ENCODE measurements at places on chromosomes 1 and 21. TPM values are rescaled to one million over a fixed set of nuclear protein-coding genes. Genes with fewer than 3 reads are reported as not detected.
A peak's percentile ranks its signal among the peaks of the same experiment; 100 is the strongest.

- no peaks in the 10 kb centered on the region for H3K27me3 ChIP-seq
- no peak overlapping the region for H3K27ac ChIP-seq
Measured at GRCh38 chr1:109788695-109789521, 25.2 kb upstream of the EPS8L3 start.

GRCh38 chr1:197467881-197468280, 199.8 kb downstream of the CRB1 start:
- H3K27me3 ChIP-seq, result no peaks in the 10 kb centered on the region
- DNase-seq, result no peak
- H3K4me3 ChIP-seq, result no peak overlapping the region
- no peak overlapping the region for H3K27ac ChIP-seq
- H3K4me1 ChIP-seq, result no peaks in the 10 kb centered on the region

DNA sequence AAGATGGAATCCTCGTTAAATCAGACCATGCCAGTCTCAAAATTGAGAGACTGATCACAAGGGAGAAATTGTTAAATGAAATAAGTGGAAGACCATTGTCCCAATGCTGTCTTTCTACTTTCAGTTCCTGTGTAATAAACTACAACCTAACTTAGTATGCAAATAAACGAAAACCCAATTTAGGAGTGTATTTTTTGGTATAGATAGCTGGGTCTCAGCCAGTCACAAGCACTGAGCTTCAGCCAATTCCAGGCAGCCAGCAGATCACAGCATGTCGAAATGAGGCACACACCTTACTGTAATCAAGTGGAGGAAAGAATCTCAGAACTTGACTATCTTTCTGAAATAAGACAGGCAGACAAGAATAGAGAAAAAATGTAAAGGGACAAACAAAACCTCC, 33.0 kb upstream of the VN1R5 start:
- no peaks in the 10 kb centered on the region for H3K27me3 ChIP-seq
- no peaks in the 10 kb centered on the region for H3K4me1 ChIP-seq
- peaks cover 4% of the 10 kb centered on the region for H3K36me3 ChIP-seq
- H3K27ac ChIP-seq, result no peak overlapping the region
- no peak overlapping the region for H3K4me3 ChIP-seq

DNA sequence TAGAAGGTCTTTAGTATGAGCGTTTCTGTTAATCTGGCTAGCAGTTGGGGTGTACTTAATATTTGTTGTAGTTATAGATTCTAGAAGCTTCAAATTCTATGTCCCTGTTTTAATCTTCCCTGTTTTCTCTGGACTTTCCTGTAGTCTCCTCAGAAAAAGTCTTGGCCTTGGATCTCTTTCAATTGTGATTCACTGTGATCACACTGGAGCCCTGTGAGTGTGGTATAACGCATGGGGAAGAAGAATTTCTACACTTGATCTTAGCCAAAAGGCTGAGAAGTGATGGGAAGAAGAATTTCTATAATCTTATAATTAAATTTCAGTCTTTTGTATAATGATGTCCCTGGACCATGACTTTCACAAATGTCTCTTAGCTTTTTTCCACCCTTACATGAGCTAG, 36.7 kb upstream of the COP1 start:
- peaks cover 21% of the 10 kb centered on the region for H3K27me3 ChIP-seq
- no peak overlapping the region for H3K4me3 ChIP-seq
- H3K27ac ChIP-seq, result no peak overlapping the region
- H3K4me1 ChIP-seq, result peaks cover 15% of the 10 kb centered on the region
- DNase-seq, result no peak

DNA sequence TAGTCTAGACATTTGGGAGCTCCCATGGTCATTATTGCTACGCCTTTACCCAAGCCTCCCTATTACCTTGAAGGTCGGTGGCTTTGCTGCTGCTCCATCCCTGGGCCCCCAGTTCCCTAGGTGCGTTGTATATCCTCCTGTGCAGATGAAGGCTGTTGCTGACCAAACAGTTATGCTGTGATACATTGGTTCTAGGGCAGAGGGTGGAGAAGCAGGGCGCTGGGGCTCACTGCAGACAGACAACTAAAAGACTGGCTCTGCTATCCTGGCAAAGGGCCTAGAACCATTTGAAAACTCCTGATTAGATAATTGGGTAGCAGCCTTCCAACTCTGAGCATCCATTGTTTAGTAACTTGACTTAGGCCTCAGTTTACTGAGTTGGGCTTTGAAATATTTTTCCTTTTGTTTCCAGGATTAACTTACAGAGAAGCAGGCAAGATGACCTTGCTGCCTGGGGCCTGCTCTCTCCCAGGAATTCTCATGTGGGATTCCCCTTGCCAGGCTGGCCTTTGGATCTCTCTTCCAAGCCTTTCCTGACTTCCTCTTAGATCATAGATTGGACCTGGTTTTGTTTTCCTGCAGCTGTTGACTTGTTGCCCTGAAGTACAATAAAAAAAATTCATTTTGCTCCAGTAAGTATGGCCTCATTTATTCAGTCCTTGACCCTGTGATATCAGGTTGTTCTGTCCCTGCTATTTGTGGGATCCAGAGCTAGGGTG, 15.5 kb downstream of the CHI3L2 start:
- no peak for DNase-seq
- no peaks in the 10 kb centered on the region for H3K4me1 ChIP-seq
- H3K27ac ChIP-seq, result no peak overlapping the region
- H3K27me3 ChIP-seq, result no peaks in the 10 kb centered on the region
- H3K4me3 ChIP-seq, result no peak overlapping the region

DNA sequence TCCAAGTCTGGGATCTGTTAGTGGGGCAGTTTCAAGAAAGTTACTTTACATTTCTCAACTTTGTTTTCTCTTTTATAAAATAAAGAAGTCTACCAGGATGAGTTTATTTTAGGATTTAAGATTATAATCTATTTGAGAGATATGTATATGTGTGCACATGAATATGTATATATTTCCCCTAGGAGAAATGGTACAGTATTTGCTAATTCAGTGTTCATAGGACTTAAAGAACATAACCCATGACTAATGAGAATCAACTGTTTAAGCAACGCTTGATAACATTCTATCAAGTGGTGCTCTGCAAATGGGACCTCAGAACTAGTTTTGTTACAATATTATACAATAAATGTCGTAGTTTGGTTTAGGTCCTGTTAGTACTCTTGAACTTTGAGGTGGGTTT, 7.0 kb downstream of the BCAS2 start:
- no peak for DNase-seq
- no peak overlapping the region for H3K27ac ChIP-seq
- H3K4me1 ChIP-seq, result peaks cover 17% of the 10 kb centered on the region
- H3K36me3 ChIP-seq, result peaks cover 9% of the 10 kb centered on the region
- no peaks in the 10 kb centered on the region for H3K27me3 ChIP-seq
- H3K4me3 ChIP-seq, result no peak overlapping the region

DNA sequence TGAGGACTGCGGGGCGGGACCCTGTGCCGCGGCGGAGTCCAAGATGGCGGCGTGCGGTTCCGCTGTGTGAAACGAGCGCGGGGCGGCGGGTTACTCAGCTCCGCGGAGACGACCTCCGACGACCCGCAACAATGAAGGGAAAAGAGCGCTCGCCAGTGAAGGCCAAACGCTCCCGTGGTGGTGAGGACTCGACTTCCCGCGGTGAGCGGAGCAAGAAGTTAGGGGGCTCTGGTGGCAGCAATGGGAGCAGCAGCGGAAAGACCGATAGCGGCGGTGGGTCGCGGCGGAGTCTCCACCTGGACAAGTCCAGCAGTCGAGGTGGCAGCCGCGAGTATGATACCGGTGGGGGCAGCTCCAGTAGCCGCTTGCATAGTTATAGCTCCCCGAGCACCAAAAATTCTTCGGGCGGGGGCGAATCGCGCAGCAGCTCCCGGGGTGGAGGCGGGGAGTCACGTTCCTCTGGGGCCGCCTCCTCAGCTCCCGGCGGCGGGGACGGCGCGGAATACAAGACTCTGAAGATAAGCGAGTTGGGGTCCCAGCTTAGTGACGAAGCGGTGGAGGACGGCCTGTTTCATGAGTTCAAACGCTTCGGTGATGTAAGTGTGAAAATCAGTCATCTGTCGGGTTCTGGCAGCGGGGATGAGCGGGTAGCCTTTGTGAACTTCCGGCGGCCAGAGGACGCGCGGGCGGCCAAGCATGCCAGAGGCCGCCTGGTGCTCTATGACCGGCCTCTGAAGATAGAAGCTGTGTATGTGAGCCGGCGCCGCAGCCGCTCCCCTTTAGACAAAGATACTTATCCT, 430 bp downstream of the RBM15 start:
- peak; percentile 75 for DNase-seq
- no peak overlapping the region for H3K4me3 ChIP-seq
- H3K27me3 ChIP-seq, result no peaks in the 10 kb centered on the region
- H3K4me1 ChIP-seq, result peaks cover 71% of the 10 kb centered on the region
- H3K36me3 ChIP-seq, result peaks cover 12% of the 10 kb centered on the region

GRCh38 chr1:183517401-183517800, 45.1 kb downstream of the SMG7 start:
- H3K4me3 ChIP-seq, result no peak overlapping the region
- H3K27me3 ChIP-seq, result no peaks in the 10 kb centered on the region
- no peak for DNase-seq
- H3K36me3 ChIP-seq, result peaks cover 10% of the 10 kb centered on the region

DNA sequence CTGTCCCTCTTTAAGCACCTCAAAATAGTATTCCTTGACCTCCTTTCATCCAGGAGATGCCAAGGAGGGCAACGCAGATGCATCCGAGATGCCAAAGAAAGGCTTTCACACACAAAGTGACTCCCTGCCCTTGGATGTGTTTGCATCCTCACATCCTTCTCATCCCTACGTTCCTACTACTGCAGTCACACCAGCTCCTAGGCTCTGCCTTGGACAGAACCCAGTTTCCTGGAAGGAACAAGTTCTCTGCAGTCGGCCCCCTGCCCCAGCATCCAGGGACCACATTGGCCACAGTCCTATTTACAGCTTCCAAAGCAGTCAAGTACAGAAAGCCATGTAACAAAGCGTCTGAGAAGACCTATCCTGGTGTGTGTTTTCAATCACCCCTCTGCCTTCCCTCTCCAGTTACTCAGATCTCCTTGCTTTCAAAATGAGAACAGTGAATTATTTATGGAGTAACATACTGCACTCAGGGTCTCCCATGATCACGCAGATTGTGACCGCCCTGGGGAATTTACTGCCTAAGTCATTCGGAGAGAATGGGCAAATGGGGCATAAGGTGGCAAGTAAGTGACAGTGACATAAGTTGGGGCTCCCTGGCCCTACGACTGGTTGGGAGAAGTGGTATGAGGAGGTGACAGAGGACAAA, 21.8 kb upstream of the SRP9 start:
- no peaks in the 10 kb centered on the region for H3K4me1 ChIP-seq
- no peaks in the 10 kb centered on the region for H3K36me3 ChIP-seq
- H3K4me3 ChIP-seq, result no peak overlapping the region
- H3K27me3 ChIP-seq, result no peaks in the 10 kb centered on the region

GRCh38 chr21:15692711-15693110, 37.1 kb upstream of the USP25 start:
- no peaks in the 10 kb centered on the region for H3K4me1 ChIP-seq
- no peak overlapping the region for H3K27ac ChIP-seq

SYT6 gene
- not detected for total RNA-seq

GBP1 gene
- total RNA-seq, result 58.9 TPM

CAMK2N1 gene
- total RNA-seq, result 3.0 TPM

DNA sequence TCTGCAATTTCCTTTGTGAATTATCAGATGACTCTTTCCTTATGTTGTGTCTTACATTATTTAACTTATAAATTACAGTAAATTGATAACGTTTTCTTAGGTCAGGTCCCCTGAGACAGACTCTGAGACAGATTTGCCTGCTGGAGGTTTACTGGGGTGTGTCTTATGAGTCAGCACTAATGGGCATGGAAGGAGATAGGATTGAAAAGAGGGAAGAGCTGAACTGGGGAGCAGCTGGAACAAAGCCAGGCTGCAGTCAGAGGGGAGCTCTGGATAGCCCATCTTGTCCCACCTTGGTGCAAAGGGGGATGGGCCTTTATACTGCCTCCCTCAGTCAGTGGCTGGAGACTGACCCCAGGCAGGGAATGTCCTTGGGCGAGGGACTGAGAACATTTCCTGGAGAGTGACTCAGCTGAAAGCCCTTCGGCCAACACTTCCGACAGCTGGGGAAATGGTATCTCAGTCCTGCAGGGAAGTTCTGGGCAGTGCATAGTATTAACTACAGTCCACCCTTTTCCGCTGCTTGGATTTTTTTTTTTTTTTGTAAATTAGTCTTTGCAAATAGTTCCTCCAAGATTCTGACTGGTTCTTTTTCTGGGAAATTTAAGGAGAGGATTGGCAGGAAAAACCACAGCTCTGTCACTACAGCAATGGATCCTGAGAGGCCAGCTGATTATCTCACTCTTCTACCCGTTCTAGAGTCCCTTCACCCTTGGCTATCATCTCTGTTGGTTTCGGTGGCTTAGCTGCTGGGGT, 39.1 kb upstream of the CDC42BPA start:
- H3K4me3 ChIP-seq, result no peak overlapping the region
- H3K27ac ChIP-seq, result no peak overlapping the region
- no peaks in the 10 kb centered on the region for H3K36me3 ChIP-seq
- no peak for DNase-seq
- H3K4me1 ChIP-seq, result no peaks in the 10 kb centered on the region

DNA sequence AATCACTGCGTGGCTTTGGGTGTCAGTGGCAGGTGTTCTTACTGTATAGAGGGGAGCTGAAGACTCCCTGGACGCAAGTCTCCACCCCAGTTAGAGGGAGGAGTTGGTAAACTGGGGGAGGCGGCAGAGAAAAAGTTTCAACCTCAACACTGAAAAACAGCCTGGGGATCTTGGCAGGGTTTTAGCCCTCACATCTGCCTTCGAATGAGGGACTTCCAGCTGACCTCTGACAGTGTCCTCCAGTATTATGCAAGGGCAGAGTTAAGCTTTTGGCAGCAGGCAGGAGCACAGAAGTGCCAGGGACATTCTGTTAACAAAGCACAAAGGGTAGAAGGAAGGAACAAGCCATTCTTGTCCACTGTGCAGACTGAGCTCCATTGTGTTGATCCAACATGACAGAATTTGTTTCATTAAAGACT, 41.2 kb upstream of the RAB4A start:
- DNase-seq, result no peak
- H3K27ac ChIP-seq, result no peak overlapping the region
- peaks cover 23% of the 10 kb centered on the region for H3K4me1 ChIP-seq
- H3K27me3 ChIP-seq, result no peaks in the 10 kb centered on the region

SPRTN gene
- total RNA-seq, result 10.4 TPM

GRCh38 chr21:37737507-37737906, 178.8 kb downstream of the KCNJ6 start:
- DNase-seq, result no peak
- no peak overlapping the region for H3K4me3 ChIP-seq
- H3K27me3 ChIP-seq, result peaks cover 17% of the 10 kb centered on the region
- no peaks in the 10 kb centered on the region for H3K36me3 ChIP-seq

LCK gene
- 254 TPM for total RNA-seq

DNA sequence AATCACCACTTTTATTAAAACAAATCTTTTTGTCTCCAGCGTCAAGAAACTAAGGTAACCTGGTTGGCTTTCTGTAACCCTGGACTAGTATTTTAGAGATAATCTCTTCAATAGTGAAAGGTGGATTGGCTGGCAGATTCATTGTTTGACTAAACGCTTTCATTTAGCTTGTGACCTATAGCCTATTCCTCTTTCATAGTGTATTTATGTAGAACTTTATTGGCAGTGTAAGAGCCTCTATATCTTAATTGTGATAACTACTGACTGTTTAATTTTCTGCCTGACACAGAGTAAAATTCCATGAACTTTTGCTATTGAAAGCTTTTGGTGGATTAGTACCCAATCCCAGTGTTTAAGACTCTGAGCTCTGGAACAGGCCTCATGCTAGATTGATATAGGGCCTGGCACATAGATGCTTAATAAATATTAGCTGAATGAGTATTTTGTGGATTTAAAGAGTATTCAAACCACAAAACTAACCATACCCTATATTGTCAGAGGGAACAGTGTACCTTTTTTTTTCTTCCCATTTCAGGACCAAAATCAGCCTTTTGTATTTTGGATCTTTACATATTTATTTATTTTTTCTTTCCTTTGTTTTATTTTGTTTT, 34.8 kb downstream of the AK4 start:
- H3K36me3 ChIP-seq, result no peaks in the 10 kb centered on the region
- peaks cover 7% of the 10 kb centered on the region for H3K27me3 ChIP-seq
- no peak for DNase-seq
- H3K4me3 ChIP-seq, result no peak overlapping the region
- no peak overlapping the region for H3K27ac ChIP-seq

Measured in activated T-cell treated with anti-CD3 and anti-CD28 coated beads, Interleukin-2, amount 50 U/mL, for 72 hours (primary cell).